ENCODE measurements at places on chromosomes 7 and 10.

GRCh38 chr7:97094284-97094930 lies 23.1 kb upstream of the SDHAF3 start:
- no peak for DNase-seq

GRCh38 chr10:8138471-8138870 lies 84.0 kb downstream of the GATA3 start:
- no peak for DNase-seq

DNA sequence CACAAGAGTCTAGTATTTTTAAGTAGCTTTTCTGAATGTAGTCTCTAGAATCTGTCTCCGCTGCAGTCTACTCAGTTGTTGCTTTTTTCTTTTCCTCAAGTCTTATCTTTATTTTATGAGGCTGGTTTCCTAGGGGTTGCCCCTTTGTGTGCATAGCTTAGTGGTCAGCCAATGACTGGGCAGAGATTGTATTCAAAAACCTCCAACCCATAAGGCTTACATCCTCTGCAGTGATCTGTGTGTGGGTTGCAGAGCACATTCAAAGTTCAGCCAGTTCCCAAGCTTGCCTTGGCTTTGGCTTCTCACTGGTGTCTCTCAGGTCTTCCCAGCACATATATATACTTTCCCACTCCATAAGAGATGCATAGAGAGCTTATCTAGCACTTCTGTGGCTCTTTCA lies 160.0 kb upstream of the TCF7L2 start:
- DNase-seq, result no peak

DNA sequence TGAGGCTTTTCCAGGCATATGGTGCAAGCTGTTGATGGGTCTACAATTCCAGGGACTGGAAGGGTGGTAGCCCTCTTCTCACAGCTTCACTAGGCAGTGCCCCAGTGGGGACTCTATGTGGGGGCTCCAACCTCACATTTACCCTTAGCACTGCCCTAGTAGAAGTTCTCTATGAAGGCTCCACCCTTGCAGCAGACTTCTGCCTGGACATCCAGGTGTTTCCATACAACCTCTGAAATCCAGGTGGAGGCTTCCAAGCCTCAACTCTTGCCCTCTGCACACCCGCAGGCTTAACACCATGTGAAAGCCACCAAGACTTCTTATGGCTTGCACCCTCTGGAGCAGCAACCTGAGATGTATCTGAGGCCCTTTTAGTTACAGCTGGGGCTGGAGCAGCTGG lies 87.8 kb downstream of the ZNF777 start:
- no peak for DNase-seq

GRCh38 chr10:21399392-21400035 lies 126.0 kb downstream of the SKIDA1 start:
- DNase-seq, result no peak

DNA sequence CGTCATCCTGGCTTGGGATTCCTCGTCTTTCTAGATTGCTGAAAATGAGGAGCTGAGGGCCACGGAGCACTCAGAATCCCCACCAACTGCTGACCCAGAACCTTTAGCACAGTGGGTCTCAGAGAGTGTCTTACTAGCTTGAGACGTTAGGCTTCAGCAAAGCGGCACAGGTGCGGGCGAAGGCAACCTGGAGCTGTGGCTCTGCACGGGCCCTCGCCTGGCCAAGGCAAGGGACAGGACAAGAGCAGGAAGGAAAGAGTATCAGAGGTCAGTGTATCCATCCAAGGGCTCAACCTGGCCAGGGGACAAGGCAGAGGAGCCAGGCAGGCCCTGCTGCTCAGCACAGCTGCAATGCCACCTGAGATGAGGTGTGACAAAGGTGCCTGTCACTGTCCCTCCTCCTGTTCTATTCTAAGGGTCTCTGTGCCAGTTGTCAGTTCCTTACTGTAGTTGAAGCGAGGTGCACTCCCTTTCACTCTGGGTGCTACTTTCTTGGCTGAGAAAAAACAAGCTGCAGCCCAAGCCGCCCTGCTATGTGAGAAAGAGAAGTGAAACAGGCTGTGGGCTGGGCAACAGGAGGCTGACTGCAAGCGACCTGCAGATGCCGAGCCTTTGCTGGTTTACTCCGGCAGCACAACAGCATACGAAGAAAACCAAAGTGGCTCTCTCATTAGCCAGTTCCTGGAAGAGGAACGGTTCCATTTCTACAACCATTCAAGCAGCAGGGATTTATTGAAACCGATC lies 33.3 kb upstream of the KDM7A start:
- no peak for DNase-seq

DNA sequence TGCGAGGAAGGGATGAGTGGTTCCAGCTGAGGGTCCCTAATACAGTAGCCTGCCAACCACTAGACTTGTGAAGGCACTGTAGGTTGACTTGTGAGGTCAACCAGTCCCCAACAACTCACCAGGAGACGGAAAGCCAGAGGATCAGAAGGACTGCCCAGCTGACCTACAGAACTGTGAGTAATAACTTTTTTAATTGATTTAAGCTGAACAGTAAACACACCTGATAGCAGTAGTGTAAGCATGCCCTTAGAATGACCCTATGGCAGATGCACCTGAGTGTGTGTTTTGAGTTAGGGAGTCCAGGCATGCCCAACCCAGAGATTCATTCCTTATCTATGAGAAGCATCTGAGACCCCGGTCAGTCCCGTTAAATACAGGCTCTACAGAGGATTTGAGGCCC lies 14.1 kb downstream of the PRLHR start:
- DNase-seq, result no peak

- no peak for DNase-seq
Observed at GRCh38 chr7:19369182-19369581, 224.0 kb upstream of the FERD3L start.

- DNase-seq, result peak; percentile 45
Observed at GRCh38 chr7:100585511-100586265, at the start of gene LRCH4. TSS of gene LRCH4 (minus strand) at chr7:100586129. CDS start at chr7:100586100, 29 bp downstream.

- no peak for DNase-seq
Observed at GRCh38 chr7:7421826-7422225, 113.8 kb downstream of the COL28A1 start.

DNA sequence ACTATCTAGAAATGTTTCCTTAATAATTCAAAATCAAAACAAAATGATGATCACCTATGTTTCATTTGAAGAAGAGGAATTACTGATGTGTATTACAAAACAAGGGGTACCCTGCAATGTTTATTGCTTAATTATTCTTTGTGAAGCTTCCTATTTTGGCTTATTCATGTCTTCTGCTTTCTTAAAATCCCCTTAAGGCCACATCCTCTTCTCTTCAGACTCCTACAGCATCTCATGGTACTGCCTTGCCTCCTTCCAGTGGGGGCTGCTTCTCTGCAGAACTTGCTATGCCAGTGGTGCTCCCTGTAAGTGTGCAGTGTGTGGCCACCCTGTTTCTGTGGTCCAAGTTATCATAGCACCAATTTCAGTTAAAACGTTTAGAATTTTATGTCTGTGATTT lies 35.0 kb downstream of the CCDC146 start:
- DNase-seq, result no peak

DNA sequence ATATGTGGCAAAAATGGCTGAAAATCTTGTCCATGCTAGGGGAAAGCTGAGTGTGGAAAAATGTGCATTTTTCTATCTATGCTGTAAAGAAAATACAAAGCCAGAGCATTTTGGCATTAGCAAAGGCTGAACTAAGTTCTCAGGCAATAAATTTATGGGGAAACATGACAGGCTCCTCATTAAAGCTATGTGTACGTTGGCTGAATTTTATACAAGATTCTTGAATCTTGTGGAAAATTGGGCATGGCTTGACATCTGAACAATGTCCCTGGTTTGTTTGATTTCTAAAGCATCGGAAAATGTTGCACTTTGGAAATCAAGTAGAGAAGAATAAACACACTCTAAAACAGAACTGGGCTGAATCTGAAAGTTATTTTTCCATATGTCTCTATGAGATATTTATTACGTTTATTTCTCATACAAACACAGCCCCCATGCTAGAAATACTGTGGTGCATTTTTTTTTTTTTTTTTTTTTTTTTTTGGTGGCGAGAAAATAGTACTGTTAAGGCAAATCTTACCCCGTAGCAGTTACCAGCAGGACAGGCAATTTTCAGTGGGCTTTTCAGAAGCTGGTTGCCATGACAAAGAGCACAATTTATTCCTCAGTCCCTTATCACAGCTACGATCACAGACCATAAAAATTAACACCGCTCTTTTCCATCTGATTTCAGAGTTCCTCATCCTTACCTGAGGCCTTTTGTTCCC lies 16.9 kb downstream of the CPA1 start:
- no peak for DNase-seq

DNA sequence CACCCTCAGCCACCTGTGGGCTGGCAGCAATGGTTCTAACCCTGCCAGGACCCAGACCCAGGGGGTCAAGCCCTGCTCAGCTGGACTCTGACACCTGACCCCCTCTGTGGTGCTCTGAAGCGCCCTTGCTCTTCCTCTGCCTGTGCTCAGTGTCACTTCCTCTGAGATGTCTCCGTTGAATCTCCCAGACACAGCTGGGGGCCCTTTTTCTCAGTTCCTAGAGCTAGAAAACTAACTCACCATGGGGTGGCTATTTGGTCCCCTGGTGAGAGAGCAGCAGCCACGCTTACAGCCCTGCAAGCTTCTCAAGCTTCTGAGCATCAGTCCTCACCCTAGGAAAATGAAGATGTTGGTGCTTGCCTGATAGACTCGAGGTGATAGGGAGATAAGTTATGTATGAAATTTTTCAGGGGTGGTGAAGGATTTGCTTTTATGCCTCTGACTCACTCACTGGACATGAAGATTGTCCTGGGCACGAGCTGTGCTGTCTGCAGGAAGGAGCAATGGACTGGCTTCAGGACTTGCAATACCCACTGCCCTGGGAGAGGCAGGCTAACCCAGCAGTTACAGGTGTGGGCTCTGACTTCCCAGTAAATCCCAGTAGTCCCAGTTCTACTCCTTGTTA lies 29.6 kb downstream of the COL13A1 start:
- DNase-seq, result no peak

GRCh38 chr7:65004575-65004974 lies 1.9 kb downstream of the ERV3-1 start:
- no peak for DNase-seq
